Articular chondrocyte of knee joint (primary cell): ENCODE measurements at places on chromosomes 7 and 10. TPM values are rescaled to one million over a fixed set of nuclear protein-coding genes. Genes with fewer than 3 reads are reported as not detected.

The ZNF92 gene
- 5.2 and 11.0 TPM in 2 replicates for total RNA-seq

The CREB5 gene
- 111 and 117 TPM in 2 replicates for total RNA-seq

The C7orf57 gene
- under 0.01 TPM in 1 of 2 replicates, not detected in the other for total RNA-seq

The ACTL6B gene
- 0.11 TPM in 1 of 2 replicates, not detected in the other for total RNA-seq

The SEC61G gene
- total RNA-seq, result 416 and 641 TPM in 2 replicates

The PNLIPRP1 gene
- total RNA-seq, result not detected in 2 replicates

The NXPH1 gene
- not detected in 2 replicates for total RNA-seq

The FAM25G gene
- total RNA-seq, result not detected in 2 replicates

The CPN1 gene
- total RNA-seq, result not detected in 2 replicates

The PTPRN2 gene
- 0.26 and 0.54 TPM in 2 replicates for total RNA-seq

The ADRB1 gene
- total RNA-seq, result not detected in 2 replicates

The SLC13A1 gene
- total RNA-seq, result not detected in 2 replicates

The CALHM3 gene
- 0.11 TPM in 1 of 2 replicates, not detected in the other for total RNA-seq

The RBM33 gene
- 25.3 and 26.9 TPM in 2 replicates for total RNA-seq

The DGKB gene
- total RNA-seq, result not detected in 2 replicates

The PRKRIP1 gene
- total RNA-seq, result 15.7 and 17.6 TPM in 2 replicates

The CCL26 gene
- total RNA-seq, result 0.65 and 1.2 TPM in 2 replicates

The SSC4D gene
- total RNA-seq, result 0.65 and 0.97 TPM in 2 replicates

The CADPS2 gene
- total RNA-seq, result 27.3 and 27.6 TPM in 2 replicates

The ATOH7 gene
- 0.11 TPM in 1 of 2 replicates, not detected in the other for total RNA-seq

The GBX1 gene
- total RNA-seq, result not detected in 2 replicates

The SEMA3A gene
- 178 and 193 TPM in 2 replicates for total RNA-seq

The TRIL gene
- 0.13 and 0.22 TPM in 2 replicates for total RNA-seq

The GIMAP8 gene
- total RNA-seq, result 0.11 TPM in 1 of 2 replicates, not detected in the other

The CPXM2 gene
- total RNA-seq, result 52.1 and 71.0 TPM in 2 replicates

The MYO3A gene
- not detected in 2 replicates for total RNA-seq

The GGCT gene
- 21.5 and 24.0 TPM in 2 replicates for total RNA-seq

The ZNF655 gene
- 76.3 and 82.5 TPM in 2 replicates for total RNA-seq

The ACTR3C gene
- 6.2 and 7.8 TPM in 2 replicates for total RNA-seq

The WNT8B gene
- not detected in 2 replicates for total RNA-seq

The TSPAN12 gene
- total RNA-seq, result 3.1 and 3.4 TPM in 2 replicates

The IKZF1 gene
- total RNA-seq, result not detected in 2 replicates

The CLDN4 gene
- total RNA-seq, result 0.52 and 1.1 TPM in 2 replicates

The FGFR2 gene
- 53.6 and 64.0 TPM in 2 replicates for total RNA-seq

The TMEM270 gene
- not detected in 2 replicates for total RNA-seq

The MICU1 gene
- 70.6 and 75.1 TPM in 2 replicates for total RNA-seq

The CHAT gene
- not detected in 2 replicates for total RNA-seq

The PPIA gene
- total RNA-seq, result 2,223 and 2,281 TPM in 2 replicates

The SPDYE6 gene
- not detected in 2 replicates for total RNA-seq

The PIP4K2A gene
- total RNA-seq, result 49.5 and 62.6 TPM in 2 replicates

The HTRA1 gene
- total RNA-seq, result 211 and 270 TPM in 2 replicates

The GIMAP4 gene
- total RNA-seq, result 0.43 TPM in 1 of 2 replicates, not detected in the other

The TFR2 gene
- total RNA-seq, result 0.65 TPM in 2 replicates

The ERCC6 gene
- 31.8 and 61.5 TPM in 2 replicates for total RNA-seq

The C10orf105 gene
- total RNA-seq, result 1.8 and 2.9 TPM in 2 replicates

The PPP2R2D gene
- 21.3 and 21.6 TPM in 2 replicates for total RNA-seq

The ELOVL3 gene
- 0.65 TPM in 2 replicates for total RNA-seq

The ELMO1 gene
- 11.9 and 15.3 TPM in 2 replicates for total RNA-seq

The FKBP6 gene
- under 0.01 TPM in 1 of 2 replicates, not detected in the other for total RNA-seq

The ARID5B gene
- total RNA-seq, result 336 and 364 TPM in 2 replicates

The ADAP1 gene
- total RNA-seq, result 2.3 and 2.4 TPM in 2 replicates

The GRK5 gene
- 12.0 and 16.3 TPM in 2 replicates for total RNA-seq

The GSAP gene
- total RNA-seq, result 3.3 and 5.5 TPM in 2 replicates
